ENCODE measurements at places on chromosomes 11 and 22.
A peak's percentile ranks its signal among the peaks of the same experiment; 100 is the strongest.

GRCh38 chr22:46726066-46726985, 11.7 kb downstream of the CERK start:
- DNase-seq: no peak
- H3K27me3 ChIP-seq: no peaks in the 10 kb centered on the region
- H3K4me1 ChIP-seq: no peaks in the 10 kb centered on the region
- no peak overlapping the region for H3K27ac ChIP-seq

- H3K4me3 ChIP-seq: no peak overlapping the region
- DNase-seq: no peak
- no peaks in the 10 kb centered on the region for H3K4me1 ChIP-seq
- H3K36me3 ChIP-seq: no peaks in the 10 kb centered on the region
- H3K27me3 ChIP-seq: peaks cover 9% of the 10 kb centered on the region
These were observed 98.1 kb downstream of the TENM4 start for GRCh38 chr11:79342686-79343085.

- no peak for DNase-seq
- no peak overlapping the region for H3K4me3 ChIP-seq
- H3K27me3 ChIP-seq: no peaks in the 10 kb centered on the region
- H3K4me1 ChIP-seq: no peaks in the 10 kb centered on the region
- peaks cover 3% of the 10 kb centered on the region for H3K36me3 ChIP-seq
These were observed 16.8 kb downstream of the CRY2 start for GRCh38 chr11:45864041-45864440.

GRCh38 chr11:44718612-44719390, 8.0 kb upstream of the TSPAN18 start:
- DNase-seq: no peak
- no peaks in the 10 kb centered on the region for H3K36me3 ChIP-seq
- H3K4me3 ChIP-seq: no peak overlapping the region
- no peaks in the 10 kb centered on the region for H3K27me3 ChIP-seq
- H3K27ac ChIP-seq: no peak overlapping the region

- no peak overlapping the region for H3K4me3 ChIP-seq
- H3K27ac ChIP-seq: no peak overlapping the region
- DNase-seq: no peak
- no peaks in the 10 kb centered on the region for H3K4me1 ChIP-seq
- no peaks in the 10 kb centered on the region for H3K27me3 ChIP-seq
These were observed 78.4 kb upstream of the CCDC90B start for GRCh38 chr11:83364500-83365045.

DNA sequence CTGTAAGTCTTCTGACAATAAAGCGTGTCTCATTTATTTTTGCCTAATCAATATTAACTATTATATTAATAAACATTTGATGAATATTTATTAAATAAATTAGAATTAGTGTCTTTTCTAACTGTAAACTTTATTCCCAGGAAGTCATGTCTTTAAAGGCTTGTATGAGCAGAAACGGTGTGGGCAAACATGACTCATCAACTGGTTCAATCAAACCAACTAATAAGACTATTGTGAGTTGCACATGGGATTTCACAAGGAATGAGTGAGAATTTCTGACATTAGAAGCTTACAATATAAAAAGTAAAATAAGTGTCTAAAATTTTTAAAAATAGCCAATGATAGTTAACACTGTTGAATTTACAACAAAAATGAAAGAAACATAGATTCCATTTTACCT, 259.2 kb upstream of the CTSC start:
- no peaks in the 10 kb centered on the region for H3K36me3 ChIP-seq
- H3K4me3 ChIP-seq: no peak overlapping the region
- H3K27me3 ChIP-seq: no peaks in the 10 kb centered on the region

- no peaks in the 10 kb centered on the region for H3K27me3 ChIP-seq
- H3K4me1 ChIP-seq: no peaks in the 10 kb centered on the region
- H3K27ac ChIP-seq: no peak overlapping the region
- H3K4me3 ChIP-seq: no peak overlapping the region
These were observed 117.7 kb downstream of the CACNA1I start for GRCh38 chr22:39688186-39688785.

GRCh38 chr11:66221012-66221411, 47.4 kb upstream of the RAB1B start:
- H3K4me3 ChIP-seq: no peak overlapping the region
- H3K36me3 ChIP-seq: peaks cover 12% of the 10 kb centered on the region
- DNase-seq: no peak
- no peaks in the 10 kb centered on the region for H3K27me3 ChIP-seq

DNA sequence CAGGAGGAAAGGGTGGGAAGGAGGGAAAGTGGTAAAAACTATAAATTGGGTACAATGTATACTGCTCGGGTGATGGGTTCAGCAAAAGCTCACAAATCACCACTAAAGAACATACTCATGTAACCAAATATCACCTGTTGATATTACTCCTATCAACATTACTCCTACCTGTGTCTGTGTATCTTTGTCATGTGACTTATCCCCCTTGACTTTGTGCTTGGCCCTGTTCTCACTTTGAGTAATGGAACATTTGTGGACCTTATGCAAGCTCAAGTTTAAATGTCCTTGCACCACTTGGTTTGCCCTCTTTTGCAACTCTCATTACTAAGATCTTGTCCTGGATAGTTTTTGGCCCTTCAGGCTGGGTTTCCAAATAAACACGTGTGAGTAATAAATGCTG, 39.0 kb downstream of the ZNF280B start:
- DNase-seq: no peak
- no peak overlapping the region for H3K4me3 ChIP-seq
- H3K4me1 ChIP-seq: no peaks in the 10 kb centered on the region
- H3K36me3 ChIP-seq: no peaks in the 10 kb centered on the region
- H3K27ac ChIP-seq: no peak overlapping the region

GRCh38 chr11:132685174-132685611, 847.1 kb downstream of the OPCML start:
- DNase-seq: no peak
- H3K4me1 ChIP-seq: no peaks in the 10 kb centered on the region
- H3K27ac ChIP-seq: no peak overlapping the region
- no peaks in the 10 kb centered on the region for H3K36me3 ChIP-seq
- H3K27me3 ChIP-seq: no peaks in the 10 kb centered on the region

- no peaks in the 10 kb centered on the region for H3K36me3 ChIP-seq
- H3K4me1 ChIP-seq: no peaks in the 10 kb centered on the region
- no peak for DNase-seq
- no peak overlapping the region for H3K4me3 ChIP-seq
- H3K27me3 ChIP-seq: no peaks in the 10 kb centered on the region
These were observed 20.1 kb upstream of the SMIM35 start for GRCh38 chr11:118106789-118107335.

DNA sequence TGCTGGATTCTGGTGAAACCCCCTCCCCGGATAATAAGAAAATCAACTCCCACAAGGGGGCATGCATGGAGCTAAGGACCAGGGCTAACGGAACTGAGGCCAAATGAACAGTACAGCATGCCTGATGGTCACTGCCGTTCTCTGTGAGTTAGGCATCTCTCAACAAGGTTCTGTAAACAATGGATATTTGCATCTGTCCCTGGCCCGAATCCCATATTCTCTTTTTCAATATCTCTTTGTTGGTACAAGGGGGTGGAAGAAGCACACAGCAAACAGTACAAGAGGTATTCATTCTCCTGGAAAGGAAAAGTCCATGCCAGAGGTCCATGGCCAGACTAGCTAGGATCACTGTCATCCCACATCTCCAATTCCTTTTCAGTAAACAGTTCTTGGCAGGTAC, 32.2 kb upstream of the APOA1 start:
- DNase-seq: no peak
- no peak overlapping the region for H3K4me3 ChIP-seq
- H3K4me1 ChIP-seq: no peaks in the 10 kb centered on the region
- no peak overlapping the region for H3K27ac ChIP-seq
- H3K27me3 ChIP-seq: no peaks in the 10 kb centered on the region

DNA sequence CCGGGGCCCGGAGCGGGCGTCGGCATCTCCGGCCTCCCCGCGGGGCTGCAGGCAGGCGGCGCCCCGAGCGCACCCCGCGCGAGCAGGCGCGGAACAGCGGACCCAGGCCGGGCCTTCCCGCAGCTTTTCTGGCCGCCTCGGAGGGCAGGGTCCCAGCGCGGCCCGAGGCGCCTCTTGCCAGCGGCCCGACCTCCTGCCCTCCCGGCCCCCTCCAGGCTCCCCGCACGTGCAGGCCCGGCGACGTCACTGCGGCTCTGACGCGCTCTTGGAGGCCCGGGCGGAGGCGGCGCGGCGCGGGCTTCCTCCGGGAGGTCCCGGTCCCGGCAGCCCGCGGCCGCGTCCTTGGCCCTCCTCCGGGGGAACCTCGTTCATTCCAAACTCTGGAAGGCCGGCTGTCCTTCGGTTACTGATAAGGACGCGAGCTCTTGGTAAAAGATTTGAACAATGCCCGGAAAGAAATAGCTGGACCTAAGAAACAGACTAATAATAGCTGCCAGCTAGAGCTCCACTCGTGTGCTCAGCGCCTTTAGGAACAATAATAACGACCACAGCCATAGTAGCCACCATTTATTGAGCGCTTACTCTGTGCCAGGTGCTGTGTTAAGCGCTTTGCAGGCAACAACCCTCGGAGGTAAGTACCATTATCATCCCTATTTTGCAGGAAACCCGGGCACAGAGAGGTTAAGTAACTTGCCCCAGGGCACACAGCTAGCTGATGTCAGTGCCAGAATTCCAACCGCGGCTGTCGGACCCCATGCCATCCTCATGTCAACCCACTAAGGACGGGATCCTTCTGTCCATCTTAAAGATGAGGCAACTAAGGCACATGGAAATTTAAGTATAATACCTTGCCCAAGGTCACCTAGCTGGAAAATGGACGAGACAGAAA, 39.1 kb upstream of the CREB3L1 start:
- H3K27ac ChIP-seq: peak overlapping the region; percentile 29
- peak overlapping the region; percentile 52 for H3K4me3 ChIP-seq
- no peak for DNase-seq

DNA sequence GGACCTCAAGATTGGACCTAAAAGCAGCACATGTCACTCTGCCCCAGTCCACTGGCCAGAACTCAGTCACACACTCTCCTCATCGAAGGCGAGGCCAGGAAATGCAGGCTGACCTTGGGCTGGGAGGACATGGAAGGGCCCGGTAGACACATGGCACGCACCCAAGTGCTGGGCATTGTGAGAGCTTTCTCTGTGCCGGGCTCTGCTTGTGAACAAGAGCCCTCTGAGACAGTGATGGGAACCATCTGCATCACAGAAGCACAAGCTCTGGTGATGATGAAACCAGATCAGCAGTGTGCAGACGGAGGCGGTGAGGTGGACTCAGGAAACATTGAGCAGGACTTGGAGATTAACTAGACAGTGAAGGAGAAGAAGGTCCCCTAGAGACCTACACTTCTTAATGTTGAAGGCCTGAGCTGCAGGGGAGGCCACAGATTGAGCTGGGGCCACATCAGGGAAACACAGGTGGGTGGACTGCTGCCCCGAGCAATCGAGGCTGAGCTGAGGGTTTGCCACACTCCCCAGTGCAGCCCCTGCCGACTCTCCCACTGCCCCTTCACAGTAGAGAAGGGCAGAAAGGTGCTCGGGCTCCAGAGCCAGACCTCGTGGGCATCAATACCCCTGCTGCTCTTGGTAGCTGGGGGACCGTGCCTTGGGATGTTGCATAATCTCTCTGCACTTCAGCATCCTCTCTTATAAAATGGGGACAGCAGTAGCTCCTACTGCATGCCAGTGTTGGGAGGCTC, 1460.5 kb downstream of the TBC1D22A start:
- no peaks in the 10 kb centered on the region for H3K36me3 ChIP-seq
- H3K4me3 ChIP-seq: no peak overlapping the region
- no peaks in the 10 kb centered on the region for H3K27me3 ChIP-seq
- no peaks in the 10 kb centered on the region for H3K4me1 ChIP-seq
- H3K27ac ChIP-seq: no peak overlapping the region

- H3K27ac ChIP-seq: no peak overlapping the region
- peaks cover 2% of the 10 kb centered on the region for H3K36me3 ChIP-seq
- H3K4me3 ChIP-seq: no peak overlapping the region
- H3K4me1 ChIP-seq: no peaks in the 10 kb centered on the region
These were observed 109.4 kb downstream of the MICAL2 start for GRCh38 chr11:12219757-12220156.

- H3K36me3 ChIP-seq: no peaks in the 10 kb centered on the region
- DNase-seq: no peak
- 0 out of 2 replicates have a peak, but pooled peaks cover 3% of the 10 kb centered on the region for H3K27me3 ChIP-seq
- no peaks in the 10 kb centered on the region for H3K4me1 ChIP-seq
- H3K4me3 ChIP-seq: no peak overlapping the region
These were observed 64.2 kb downstream of the FLI1 start for GRCh38 chr11:128757886-128758612.

GRCh38 chr11:119027561-119028345, 2.9 kb downstream of the SLC37A4 start:
- H3K4me3 ChIP-seq: no peak overlapping the region
- peaks cover 22% of the 10 kb centered on the region for H3K4me1 ChIP-seq
- H3K27me3 ChIP-seq: no peaks in the 10 kb centered on the region
- peaks cover 5% of the 10 kb centered on the region for H3K36me3 ChIP-seq
- no peak for DNase-seq

DNA sequence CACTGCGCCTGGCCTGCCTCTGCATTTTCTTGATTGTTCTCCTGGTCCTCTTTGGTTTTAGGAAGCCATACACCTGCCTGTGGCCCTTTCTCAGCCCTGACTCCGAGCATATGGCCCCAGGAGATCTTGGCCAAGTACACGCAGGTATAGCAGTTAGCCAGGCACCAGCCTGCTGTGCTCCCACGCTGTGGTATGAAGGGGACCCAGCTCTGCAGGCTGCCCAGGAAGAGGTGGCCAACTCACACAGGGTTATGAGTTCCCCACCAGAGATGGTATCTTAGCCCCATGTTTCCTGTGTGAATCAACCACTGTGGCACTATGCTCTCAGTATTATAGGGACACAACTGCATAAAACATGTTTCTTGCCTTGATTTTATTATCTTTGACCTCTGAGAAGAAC, 31.1 kb downstream of the SGSM3 start:
- H3K27me3 ChIP-seq: no peaks in the 10 kb centered on the region
- H3K27ac ChIP-seq: no peak overlapping the region
- no peaks in the 10 kb centered on the region for H3K4me1 ChIP-seq
- H3K4me3 ChIP-seq: no peak overlapping the region
- H3K36me3 ChIP-seq: 0 out of 2 replicates have a peak, but pooled peaks cover 2% of the 10 kb centered on the region
- no peak for DNase-seq

GRCh38 chr11:111429066-111429506, 50.0 kb upstream of the POU2AF1 start:
- H3K27me3 ChIP-seq: peaks cover 18% of the 10 kb centered on the region
- no peaks in the 10 kb centered on the region for H3K36me3 ChIP-seq
- H3K4me3 ChIP-seq: no peak overlapping the region
- no peaks in the 10 kb centered on the region for H3K4me1 ChIP-seq

DNA sequence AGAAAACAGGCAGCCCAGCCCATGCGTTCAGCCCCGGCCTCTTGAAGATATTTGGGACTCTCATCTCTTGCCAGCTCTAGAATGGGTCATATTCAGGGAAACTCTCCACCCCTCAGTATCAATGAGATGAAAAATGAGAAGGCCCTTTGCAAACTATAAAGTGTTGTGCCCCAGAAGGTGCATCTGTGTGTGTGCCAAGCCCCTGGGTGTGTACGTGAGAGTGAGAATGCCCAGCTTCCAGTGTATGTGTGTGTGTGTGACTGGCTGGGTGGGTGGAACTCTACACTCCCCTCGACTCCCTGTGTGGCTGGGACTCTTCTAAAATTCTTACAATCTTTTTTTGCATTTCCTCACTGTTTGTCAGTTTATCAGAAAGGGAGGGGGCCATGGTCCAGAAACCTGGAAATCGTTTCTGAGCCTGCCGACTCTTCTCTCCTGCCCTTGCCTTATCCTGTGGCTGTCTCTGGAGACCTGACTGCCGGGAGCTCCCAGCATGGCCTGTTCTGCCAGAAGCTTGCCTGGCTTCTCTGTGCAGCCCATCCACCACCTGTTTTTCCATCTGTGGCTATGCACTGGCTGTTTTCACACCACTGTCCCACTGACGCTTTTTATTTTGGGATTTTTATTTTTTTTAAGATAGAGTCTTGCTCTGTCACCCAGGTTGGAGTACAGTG, 1.2 kb downstream of the P2RY6 start:
- no peak for DNase-seq
- H3K27me3 ChIP-seq: no peaks in the 10 kb centered on the region
- no peak overlapping the region for H3K4me3 ChIP-seq
- 0 out of 2 replicates have a peak overlapping the region, but pooled peaks have one; percentile 2 for H3K27ac ChIP-seq
